ENCODE measurements at places on chromosomes 7 and 10.

DNA sequence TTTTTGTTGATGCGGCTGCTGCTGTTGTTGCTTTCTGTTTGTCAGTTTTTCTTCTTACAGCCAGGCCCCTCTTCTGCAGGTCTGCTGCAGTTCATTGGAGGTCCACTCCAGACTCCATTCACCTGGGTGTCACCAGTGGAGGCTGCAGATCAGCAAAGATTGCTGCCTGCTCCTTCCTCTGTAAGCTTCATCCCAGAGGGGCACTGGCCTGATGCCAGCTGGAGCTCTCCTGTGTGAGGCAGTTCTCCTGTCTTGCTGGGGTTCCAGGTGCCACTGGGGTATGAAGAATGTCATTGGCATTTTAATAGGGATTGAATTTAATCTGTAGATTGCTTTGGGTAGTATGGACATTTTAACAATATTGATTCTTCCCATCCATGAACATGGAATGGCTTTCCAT lies 308.5 kb upstream of the MEOX2 start:
- DNase-seq: no peak

- DNase-seq: no peak
Observed at GRCh38 chr7:90311175-90311574, 9.9 kb downstream of the FAM237B start.

GRCh38 chr10:6052247-6053221 lies 9.6 kb downstream of the IL2RA start:
- peak; percentile 82 for DNase-seq

DNA sequence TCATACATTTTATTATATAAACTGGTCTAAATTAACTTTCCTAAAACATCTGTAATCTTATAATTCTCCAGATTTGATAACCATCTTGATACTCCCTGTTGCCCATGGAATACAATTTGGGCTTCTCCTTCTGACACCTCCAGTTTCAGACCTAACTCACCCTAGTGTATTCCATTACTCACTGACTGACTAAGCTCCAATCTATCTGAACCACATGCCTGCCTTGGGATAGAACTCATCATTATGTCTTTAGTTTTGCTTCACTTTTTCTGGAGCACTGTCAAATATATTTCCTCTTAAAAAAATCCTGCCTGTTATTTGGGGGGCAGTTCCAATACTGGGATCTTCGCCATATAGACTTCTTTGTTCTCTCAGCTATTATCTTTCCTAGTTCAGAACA lies 4.9 kb upstream of the FOXP2 start:
- no peak for DNase-seq

All from CD4-positive, alpha-beta T cell treated with Interleukin-12 subunit alpha and Interleukin-12 subunit beta, for 1 hour (primary cell).